ENCODE measurements at places on chromosomes 6 and 20.

GRCh38 chr20:3101737-3102574 lies 17.4 kb upstream of the AVP start:
- H3K4me1 ChIP-seq = no peaks in the 10 kb centered on the region
- H3K27ac ChIP-seq = no peak overlapping the region
- no peak for DNase-seq
- no peak overlapping the region for H3K4me3 ChIP-seq

DNA sequence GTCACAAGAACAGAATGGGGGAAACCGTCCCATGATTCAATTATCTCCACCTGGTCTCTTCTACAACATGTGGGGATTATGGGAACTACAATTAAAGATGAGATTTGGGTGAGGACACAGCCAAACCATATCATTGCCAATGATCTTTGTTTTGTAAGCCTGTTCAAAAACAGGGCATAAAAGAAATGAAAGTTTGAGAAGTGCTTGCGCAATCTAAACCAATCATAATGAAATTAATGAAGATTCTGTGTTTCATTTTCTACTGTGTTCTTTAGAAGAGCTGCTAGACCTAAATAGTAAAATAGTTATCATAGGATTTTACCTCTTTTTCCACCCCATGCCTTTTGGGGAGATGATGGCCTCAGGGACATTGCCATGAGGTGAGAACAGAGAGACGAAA lies 761.3 kb downstream of the HDGFL1 start:
- DNase-seq = no peak
- no peak overlapping the region for H3K27ac ChIP-seq
- no peaks in the 10 kb centered on the region for H3K36me3 ChIP-seq
- no peak overlapping the region for H3K4me3 ChIP-seq
- H3K4me1 ChIP-seq = no peaks in the 10 kb centered on the region

DNA sequence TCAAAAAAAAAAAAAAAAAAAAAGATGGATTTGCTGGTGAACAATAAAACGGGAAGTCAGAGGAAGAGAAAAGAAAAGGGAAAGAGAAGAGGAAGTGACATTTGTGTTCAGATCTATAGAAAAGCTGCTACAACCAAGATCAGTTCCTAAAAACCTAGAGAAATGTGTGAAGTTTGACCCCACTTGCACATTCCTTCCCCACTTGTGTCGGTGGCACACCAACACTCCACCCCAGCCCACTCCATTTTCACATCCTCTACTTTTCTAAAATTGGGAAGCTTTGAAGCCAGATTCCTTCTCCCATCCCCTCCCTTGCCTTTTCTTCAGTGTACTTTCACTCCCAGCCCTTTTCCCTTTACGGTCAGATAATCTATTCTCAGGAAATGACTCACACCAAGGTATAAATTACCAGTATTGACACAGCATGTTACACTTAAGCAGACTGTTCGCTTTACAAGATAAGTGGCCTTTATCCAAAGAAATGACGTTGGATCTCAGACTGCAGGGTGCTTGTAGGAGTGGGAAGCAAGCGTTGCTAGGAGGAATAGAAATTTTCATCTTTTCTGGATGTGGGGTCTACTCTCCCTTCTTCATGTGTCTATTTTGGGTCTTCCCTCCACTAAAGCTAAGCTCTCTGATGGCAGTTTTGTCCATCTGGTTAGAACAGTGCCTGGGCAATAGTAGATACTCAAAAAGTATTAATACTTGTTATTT lies 92.5 kb upstream of the ADGRF1 start:
- H3K27ac ChIP-seq = no peak overlapping the region
- H3K4me3 ChIP-seq = peak overlapping the region; percentile 12
- no peaks in the 10 kb centered on the region for H3K4me1 ChIP-seq
- no peaks in the 10 kb centered on the region for H3K36me3 ChIP-seq
- H3K27me3 ChIP-seq = no peaks in the 10 kb centered on the region
- DNase-seq = no peak

- peaks cover under 1% of the 10 kb centered on the region for H3K4me1 ChIP-seq
- H3K27me3 ChIP-seq = no peaks in the 10 kb centered on the region
- no peaks in the 10 kb centered on the region for H3K36me3 ChIP-seq
Observed at GRCh38 chr20:48333707-48334106, 494.1 kb downstream of the PREX1 start.

DNA sequence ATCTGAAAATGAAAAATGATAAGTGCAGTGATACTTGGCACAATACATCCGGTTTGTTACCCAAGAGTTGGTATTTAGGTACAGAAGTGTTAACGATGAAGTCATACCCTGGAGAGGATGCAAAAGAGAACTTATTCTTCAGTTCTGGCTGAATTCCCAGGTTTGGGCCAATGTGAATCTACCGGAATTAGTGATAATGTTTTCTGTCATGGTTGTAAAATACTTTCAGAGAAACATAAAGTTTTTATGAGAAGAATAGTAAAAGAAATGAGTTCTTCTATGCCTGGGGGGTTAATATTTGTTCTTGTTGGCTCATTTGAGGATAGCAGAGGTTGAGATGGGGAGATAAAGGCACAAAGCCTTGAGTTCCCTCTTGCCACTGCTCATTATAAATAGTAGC lies 509.9 kb upstream of the POU3F2 start:
- DNase-seq = no peak
- no peaks in the 10 kb centered on the region for H3K36me3 ChIP-seq
- H3K27me3 ChIP-seq = no peaks in the 10 kb centered on the region
- H3K4me3 ChIP-seq = no peak overlapping the region
- H3K4me1 ChIP-seq = no peaks in the 10 kb centered on the region

DNA sequence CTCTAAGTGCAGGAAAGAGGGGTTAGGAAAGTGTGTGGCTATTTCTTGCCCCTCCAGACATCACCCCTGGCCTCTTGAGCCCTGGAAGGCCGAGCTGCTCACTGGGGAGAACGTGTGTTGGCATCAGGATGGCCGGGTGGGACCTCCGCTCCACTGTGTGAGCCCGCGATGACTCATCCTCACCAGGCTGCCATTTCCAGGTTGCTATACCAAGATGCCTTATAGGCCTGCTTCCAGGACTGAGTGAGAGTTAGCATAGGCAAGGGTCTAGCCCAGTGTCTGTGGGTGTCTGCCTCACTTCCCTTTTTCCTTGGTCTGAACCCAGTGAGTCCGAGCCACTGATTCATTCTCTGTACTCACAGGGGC lies 105.0 kb downstream of the MRPL14 start:
- H3K27ac ChIP-seq = no peak overlapping the region
- H3K4me1 ChIP-seq = no peaks in the 10 kb centered on the region
- no peak overlapping the region for H3K4me3 ChIP-seq
- no peak for DNase-seq
- no peaks in the 10 kb centered on the region for H3K27me3 ChIP-seq

GRCh38 chr6:126481319-126481718 lies 141.4 kb downstream of the CENPW start:
- H3K27ac ChIP-seq = no peak overlapping the region
- no peaks in the 10 kb centered on the region for H3K4me1 ChIP-seq
- no peak for DNase-seq
- H3K27me3 ChIP-seq = no peaks in the 10 kb centered on the region

DNA sequence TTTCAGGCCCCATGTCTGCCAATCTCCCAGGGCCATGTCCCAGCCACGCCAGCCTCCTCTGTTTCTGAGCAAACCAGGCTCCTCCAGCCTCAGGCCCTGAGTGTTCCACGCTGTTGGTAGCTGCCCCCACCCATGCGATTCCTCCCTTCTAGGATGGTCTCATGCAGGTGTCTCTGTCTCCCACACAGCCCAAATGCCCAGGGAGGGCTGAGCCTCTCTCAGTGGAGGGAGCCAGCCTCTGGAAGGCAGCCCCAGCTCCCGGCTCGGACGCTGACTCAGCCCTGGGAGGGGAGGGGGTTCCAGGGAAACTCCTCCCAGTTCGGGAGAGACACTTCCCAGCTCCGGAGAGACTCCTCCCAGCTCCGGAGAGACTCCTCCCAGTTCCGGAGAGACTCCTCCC lies 122.9 kb upstream of the AFDN start:
- H3K36me3 ChIP-seq = no peaks in the 10 kb centered on the region
- H3K4me3 ChIP-seq = no peak overlapping the region
- no peaks in the 10 kb centered on the region for H3K27me3 ChIP-seq
- no peak overlapping the region for H3K27ac ChIP-seq

GRCh38 chr20:7106910-7107309 lies 339.4 kb downstream of the BMP2 start:
- DNase-seq = no peak
- no peak overlapping the region for H3K27ac ChIP-seq
- H3K27me3 ChIP-seq = no peaks in the 10 kb centered on the region
- H3K4me3 ChIP-seq = no peak overlapping the region
- H3K36me3 ChIP-seq = no peaks in the 10 kb centered on the region
- no peaks in the 10 kb centered on the region for H3K4me1 ChIP-seq

DNA sequence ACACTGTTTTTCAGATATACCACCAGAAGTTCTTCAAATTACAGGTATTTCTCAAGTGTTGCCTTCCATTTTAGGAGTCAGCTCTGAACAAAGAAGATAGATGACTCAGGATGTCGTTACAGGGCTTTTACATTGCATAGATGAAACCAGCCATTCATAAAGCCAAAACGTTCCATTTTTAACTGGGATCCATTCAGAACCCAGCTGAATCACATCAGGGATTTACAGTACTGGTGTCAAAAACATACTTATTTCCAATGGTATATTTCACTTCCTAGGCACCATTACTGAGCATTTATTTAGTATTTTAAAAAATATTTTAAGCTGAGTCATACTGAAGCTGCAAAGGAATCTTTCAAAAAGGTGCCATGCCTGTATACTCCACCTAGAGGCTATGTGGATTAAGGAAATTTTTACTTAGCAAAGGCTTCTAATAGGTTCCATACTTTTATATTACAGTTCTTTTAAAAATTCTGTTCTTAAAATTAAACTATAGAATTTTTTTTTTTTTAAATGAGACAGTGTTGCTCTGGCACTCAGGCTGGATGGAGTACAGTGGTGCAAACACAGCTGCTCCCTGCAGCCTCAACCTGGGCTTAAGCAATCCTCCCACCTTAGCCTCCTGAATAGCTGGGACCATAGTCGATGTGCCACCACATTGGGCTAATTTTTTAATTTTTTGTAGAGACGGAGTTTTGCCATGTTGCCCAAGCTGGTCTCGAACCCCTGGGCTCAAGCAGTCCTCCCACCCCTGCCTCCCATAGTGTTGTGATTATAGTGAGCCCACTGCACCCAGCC lies 2.6 kb downstream of the ASF1A start:
- no peaks in the 10 kb centered on the region for H3K36me3 ChIP-seq
- H3K4me3 ChIP-seq = peak overlapping the region; percentile 13
- no peak overlapping the region for H3K27ac ChIP-seq
- no peak for DNase-seq

DNA sequence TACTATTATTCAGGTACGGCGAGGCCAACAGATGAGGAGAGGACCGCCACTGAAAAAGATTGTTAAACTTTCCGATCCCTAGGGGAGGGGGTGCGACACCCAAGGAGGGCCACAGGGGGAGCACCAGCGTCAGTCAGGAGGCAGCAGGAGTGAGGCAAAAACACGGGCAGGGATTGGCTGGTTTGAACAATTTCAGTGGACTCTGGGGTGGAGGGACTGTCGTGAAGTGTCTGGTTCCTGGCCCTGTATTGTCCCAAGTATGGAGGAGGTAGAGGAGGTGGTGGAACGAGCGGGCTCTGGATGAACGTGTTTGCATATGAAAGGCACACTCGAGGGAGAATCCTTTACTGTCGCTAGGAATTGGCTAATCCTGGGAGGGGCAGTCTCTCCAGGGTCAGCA lies 32.5 kb upstream of the MCUR1 start:
- H3K4me3 ChIP-seq = no peak overlapping the region
- H3K27me3 ChIP-seq = no peaks in the 10 kb centered on the region
- no peak overlapping the region for H3K27ac ChIP-seq

DNA sequence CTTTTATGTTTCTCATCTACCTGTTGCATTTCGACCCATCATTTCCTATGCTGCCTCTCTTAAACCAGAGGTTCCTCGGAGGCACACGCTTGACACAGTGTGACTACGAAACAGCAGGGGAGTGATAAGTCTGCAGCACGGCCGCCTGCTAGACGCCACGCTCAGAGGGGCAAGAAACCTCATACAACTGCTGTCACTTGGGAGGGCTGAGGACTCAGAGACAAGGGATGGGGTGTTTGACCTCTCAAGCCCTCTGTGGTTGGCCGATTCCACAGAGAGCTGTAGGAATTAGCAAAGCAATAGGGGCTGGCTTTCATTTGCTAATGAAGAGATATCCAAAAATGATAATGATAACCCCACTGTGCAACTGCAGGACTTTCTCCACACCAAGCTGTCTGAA lies 372.5 kb downstream of the ZFAND3 start:
- no peak overlapping the region for H3K4me3 ChIP-seq
- no peaks in the 10 kb centered on the region for H3K27me3 ChIP-seq
- H3K27ac ChIP-seq = no peak overlapping the region
- H3K36me3 ChIP-seq = no peaks in the 10 kb centered on the region
- no peak for DNase-seq
- H3K4me1 ChIP-seq = no peaks in the 10 kb centered on the region

DNA sequence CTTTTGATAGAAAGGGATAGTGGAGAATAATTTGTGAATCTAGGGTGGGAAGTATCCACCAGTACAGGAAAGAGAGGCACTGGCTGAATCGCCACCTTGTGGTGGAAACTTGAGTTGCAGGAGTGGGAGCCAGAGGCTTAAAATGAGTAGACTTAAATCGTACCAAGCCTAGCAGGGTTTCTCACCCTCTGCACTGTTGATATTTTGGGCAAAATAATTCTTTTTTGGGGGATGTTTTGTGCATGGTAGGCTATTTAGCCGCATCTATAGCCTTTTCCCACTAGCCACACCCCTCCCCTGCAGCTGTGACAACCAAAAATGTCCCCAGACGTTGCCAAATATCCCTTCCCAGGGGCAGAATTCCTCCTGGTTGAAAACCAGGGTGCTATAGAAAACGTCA lies 119.1 kb downstream of the DHX35 start:
- H3K27me3 ChIP-seq = no peaks in the 10 kb centered on the region
- no peak overlapping the region for H3K27ac ChIP-seq
- no peak overlapping the region for H3K4me3 ChIP-seq
- no peaks in the 10 kb centered on the region for H3K4me1 ChIP-seq

- no peaks in the 10 kb centered on the region for H3K27me3 ChIP-seq
- no peak overlapping the region for H3K27ac ChIP-seq
- peaks cover 33% of the 10 kb centered on the region for H3K4me1 ChIP-seq
- H3K36me3 ChIP-seq = no peaks in the 10 kb centered on the region
- no peak for DNase-seq
Observed at GRCh38 chr6:137705160-137706082, 161.6 kb upstream of the TNFAIP3 start.

GRCh38 chr6:130945401-130945919 lies 117.6 kb downstream of the EPB41L2 start:
- H3K27ac ChIP-seq = peak overlapping the region; percentile 50
- H3K4me1 ChIP-seq = peaks cover 29% of the 10 kb centered on the region
- no peaks in the 10 kb centered on the region for H3K27me3 ChIP-seq
- no peak for DNase-seq
- H3K36me3 ChIP-seq = no peaks in the 10 kb centered on the region
- H3K4me3 ChIP-seq = peak overlapping the region; percentile 47

DNA sequence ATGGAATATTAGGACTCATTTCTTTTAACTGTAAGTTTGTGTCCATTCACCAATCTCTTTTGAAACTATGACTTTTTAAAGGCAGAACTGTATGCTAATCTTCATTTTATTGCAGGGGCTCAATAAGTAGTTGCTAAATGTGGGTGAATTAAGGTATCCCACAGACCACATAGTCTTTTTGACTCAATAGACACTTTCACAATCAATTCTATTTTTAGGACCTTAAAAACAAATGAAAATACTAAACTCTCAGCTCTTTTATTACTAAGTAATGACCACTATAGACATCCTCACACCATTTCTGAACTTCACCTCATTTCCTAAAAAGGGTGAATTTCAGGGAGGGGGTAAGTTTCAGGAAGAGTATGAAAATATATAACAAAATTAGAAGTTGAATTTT lies 106.8 kb upstream of the BEND6 start:
- no peak overlapping the region for H3K4me3 ChIP-seq
- no peak for DNase-seq
- H3K27me3 ChIP-seq = peaks cover 4% of the 10 kb centered on the region
- H3K4me1 ChIP-seq = peaks cover 3% of the 10 kb centered on the region
- H3K27ac ChIP-seq = no peak overlapping the region
